Right renal pelvis (tissue), 4 donors: ENCODE measurements at places on chromosomes 5 and 9.

- DNase-seq, result no peak
Measured at GRCh38 chr5:68707575-68707974, 386.2 kb upstream of the SLC30A5 start.

DNA sequence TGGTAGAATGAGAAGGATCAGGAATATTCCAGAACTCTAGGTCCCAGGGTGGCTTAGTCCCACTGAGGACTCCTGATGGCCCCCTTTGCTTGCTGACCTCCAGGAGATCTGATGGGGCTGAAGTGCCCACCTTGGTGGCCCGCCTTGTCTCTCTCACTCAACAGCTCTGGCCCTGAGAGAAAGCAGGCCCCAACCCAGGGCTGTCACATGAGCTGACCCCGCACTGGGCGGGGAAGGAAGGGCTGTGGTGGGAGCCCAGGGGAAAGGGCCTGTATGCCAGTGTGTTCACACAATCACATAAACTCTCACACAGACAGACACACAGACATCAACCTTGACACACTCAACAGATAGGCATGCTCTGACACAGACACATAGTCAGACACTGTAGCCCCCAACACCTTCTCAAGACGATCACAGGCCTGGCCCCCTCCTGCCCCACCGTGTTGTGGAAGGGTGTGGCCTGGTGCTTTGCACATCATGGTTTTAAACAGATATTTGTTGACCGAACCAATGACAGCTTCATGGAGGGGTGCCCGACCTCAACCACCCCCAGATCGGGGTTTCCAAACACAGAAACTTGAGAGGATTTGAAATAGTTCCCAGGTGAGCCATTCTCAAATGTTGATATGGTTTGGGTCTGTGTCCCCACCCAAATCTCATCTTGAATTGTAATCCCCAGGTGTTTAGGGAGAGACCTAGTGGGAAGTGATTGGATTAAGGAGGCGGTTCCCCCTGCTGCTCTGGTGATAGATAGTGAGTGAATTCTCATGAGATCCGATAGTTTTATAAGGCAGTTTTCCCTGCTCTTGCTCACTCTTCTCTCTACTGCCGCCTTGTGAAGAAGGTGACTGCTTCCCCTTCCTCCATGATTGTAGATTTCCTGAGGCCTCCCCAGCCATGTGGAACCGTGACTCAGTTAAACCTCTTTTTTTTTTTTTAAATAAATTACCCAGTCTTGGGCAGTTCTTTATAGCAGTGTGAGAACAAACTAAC, 48.5 kb upstream of the HAND1 start:
- DNase-seq, result no peak

DNA sequence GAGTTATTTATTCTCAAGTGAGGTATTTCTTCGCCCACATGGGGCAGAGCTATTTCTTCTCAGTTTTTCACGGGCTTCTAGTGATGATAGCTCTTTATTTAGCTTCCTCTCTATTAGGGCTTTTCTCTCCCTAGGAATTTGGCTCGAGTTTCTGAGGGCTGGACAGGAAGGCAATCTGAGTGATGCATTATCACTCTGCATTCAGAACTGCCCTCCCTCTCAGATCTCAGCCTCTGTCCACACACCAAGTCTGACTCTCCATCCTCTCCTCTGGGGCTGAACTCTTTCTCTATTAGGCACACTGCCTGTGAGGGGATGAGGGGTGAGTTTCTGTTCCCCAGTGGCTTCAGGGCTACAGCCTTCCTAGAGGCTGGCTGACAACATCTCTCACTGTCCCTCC, 14.9 kb upstream of the SCAMP1 start:
- DNase-seq, result no peak

DNA sequence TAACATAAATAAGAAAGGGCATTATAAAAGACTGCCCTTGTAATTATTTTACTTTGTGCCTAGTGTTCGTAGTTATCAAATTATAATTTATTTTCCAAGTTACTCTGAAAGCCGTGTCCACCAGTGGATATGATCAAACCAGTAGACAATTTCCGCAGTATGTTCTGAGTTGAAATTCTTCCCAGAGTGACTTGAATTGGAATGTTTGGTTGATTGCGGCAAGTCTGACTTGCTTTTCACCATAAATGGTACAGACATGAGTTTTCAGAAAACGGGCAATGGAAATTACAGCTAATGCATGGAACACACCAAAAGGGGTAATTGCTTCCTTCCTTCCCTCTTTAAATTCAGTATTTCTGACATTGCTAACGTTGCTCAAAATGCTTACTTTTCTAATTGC, 56.6 kb downstream of the CHSY3 start:
- DNase-seq, result no peak
